ENCODE measurements at places on chromosomes 3 and 15. TPM values are rescaled to one million over a fixed set of nuclear protein-coding genes. Genes with fewer than 3 reads are reported as not detected.

Gene AQR
- total RNA-seq, result 24.6 TPM

Gene MAGEL2
- total RNA-seq, result not detected

Gene SLC6A11
- total RNA-seq, result not detected

Gene TRH
- total RNA-seq, result under 0.01 TPM

GRCh38 chr3:136350132-136350531 lies 100.0 kb downstream of the PCCB start:
- DNase-seq, result peak; percentile 86

DNA sequence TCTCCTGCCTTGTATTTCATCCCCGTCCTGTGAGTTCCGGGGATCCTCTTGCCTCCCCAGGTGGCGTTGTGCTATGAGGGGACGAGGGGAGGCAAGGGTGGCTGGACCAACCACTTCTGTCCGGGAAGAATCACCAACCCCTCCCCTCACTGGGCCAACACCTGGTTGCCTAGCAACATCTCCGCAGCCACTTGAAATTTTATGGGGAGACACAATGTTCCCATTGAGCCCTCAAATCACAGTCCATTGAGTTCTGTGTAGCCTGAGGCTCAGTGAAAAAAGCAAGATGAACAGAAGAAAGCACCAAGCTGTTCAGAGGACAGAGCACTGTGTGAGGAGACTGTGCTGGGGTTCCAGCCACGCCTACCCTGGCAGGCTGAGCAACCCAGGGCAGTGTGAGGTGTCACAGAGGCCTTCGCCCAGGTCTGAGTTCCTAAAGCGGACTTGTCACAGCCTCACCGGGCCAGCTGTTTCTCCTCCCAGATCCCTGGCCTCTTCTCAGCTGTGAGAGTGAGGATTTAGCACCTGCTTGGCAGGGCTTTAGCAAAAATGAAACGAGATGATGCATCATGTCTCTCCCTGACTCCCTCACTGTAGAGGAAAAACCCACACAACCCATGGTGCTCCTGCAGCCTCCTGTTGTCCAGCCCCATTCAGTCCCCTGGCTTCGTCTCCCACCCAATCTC lies 76.8 kb downstream of the ATP2B2 start:
- DNase-seq, result no peak

Gene FHIT
- 3.3 TPM for total RNA-seq

Gene STXBP5L
- not detected for total RNA-seq

Gene ARHGEF26
- 3.6 TPM for total RNA-seq

DNA sequence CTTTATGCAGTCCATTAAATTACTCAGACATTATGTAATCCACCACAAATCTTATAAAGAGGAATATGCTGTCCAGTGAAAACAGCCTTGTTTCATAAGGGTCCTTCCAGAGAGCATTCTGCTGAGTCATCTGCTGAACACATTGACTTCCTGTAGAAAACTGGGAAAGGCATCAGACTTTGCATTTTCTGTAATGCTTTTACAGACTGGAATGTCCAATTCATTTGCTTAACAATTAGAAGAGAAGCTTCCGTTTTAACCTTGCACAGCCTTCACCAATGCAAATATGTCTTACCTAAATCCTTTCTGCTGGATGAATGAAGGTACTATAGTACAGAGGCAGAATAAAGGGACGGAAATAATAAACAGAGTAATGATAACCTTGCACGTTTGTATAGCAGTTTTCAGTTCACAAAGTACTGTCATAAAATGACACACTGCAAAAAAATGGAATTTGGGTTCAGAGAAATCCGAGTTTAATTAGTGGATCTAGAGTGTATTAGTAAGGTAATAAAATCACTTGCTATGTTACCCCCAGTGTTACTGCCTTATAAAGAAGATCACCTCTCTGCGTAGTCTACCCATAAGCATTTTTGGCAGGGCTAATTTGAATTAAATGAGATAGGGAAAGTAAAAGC lies 301.5 kb downstream of the PYDC2 start:
- no peak for DNase-seq

DNA sequence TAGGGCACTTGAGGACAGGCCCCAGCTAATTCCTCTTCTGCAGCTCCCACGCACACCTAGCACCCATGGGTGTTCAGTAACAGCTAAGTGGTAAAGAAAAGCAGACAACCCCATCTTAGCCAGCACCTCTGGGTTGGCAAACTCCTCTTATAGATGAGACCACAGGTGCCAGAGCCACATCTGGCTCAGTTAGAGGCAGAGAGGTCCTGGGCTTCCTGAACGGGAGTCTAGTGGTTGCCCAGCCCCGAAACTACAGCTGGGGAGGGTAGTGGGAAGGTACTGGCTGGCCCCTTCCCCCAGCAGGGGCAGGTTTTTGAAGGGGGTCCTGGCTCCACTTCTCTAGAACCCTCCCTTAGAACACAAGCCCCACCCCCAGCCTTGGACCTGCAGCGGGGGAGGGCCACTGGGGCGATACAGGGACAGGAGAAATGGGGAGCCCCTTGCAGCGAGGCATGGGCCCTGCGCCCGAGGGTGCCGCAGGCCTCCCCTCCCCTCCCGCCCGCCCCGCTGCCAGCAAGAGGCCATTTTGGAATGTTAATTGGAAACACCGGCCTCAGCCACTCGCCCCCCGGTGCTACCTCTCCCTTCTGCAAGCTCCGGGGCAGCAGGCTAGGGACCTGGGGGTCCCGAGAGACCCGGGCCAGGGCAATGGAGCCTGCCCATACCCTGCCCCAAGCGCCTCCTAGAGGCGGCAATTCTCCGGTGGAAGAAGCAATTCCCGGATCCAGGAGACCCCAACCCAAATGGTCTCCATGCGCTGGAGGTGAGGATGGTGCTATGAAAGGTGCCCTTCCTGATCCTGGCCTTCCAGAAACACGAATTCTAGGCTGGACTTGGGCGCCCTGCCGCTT lies 1.5 kb downstream of the DUSP7 start:
- peak; percentile 92 for DNase-seq

Gene NOX5
- 0.36 TPM for total RNA-seq

DNA sequence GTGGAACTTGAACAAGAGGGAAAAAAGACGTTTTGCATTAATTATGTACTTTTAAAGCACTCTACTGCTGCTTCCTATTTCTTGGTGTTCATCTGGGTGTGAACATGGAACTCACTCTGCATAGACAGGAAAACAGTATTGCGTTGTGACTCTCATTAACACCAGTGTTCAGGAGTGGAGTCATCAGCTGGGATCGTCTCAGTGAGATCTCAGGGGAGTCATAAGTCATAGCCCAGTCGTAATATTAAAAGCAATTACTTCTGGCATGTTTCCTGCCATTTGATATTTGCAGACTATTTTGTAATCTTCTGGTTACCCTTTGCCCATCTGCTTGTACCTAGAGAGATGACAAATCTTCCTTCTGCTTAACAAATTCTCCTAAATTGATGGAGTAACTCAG lies 462.0 kb upstream of the ATP11B start:
- no peak for DNase-seq

GRCh38 chr3:35908366-35909232 lies 269.3 kb downstream of the ARPP21 start:
- DNase-seq, result no peak

Gene PLA1A
- under 0.01 TPM for total RNA-seq

GRCh38 chr3:133137042-133137996 lies 99.1 kb downstream of the TMEM108 start:
- DNase-seq, result no peak

Gene CHRFAM7A
- total RNA-seq, result 0.72 TPM

Gene MINDY2
- 19.9 TPM for total RNA-seq

DNA sequence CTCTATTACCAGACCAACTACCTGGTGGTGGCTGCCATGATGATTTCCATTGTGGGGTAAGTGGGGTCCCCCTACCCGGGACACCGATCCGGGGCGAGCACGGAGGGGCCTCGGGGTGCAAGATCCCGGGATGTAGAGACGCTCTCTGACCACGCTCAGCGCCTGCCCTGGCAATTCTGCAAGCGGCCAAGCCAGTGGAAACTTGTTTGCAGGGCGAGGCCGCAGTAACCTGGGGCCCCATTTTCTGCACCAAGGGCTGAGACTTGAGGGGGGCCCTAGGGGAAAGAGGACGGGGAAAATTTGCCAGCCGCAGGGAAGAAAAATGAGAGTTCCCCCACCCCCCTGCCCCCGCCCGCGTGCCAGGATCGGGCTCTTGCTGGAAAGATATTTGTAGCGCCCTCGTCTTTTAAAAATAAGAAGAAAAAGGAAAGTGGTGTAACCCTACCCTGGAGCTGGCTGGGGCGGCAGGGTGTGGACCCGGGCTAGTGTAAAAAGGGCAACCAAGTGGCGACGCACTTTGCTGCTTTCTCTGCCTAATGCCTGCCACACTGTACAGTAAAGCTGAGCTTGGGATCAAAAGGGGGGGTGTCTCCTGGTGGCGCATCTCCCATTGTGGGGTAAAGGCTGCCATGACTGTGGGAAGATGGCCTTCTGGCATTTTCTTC lies 563 bp downstream of the ARL6IP5 start:
- peak; percentile 77 for DNase-seq

DNA sequence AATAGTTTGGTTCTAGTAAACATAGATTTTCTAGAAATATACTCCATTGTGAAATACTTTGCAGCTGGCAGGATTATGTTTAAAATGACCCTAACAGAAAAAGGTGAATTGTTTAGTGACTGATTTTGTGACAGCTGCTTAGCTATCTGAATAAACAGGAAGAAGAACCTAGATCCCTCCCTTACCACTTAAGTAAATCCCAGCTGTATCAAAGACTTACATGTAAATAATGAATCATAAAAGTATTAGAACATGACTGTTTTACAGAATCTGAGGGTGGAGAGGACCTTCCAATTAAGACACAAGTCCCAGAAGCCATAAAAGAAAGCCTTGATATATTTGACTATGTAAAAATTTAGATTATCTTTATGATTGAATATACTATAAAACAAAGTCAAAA lies 15.9 kb downstream of the SLC49A4 start:
- DNase-seq, result no peak

DNA sequence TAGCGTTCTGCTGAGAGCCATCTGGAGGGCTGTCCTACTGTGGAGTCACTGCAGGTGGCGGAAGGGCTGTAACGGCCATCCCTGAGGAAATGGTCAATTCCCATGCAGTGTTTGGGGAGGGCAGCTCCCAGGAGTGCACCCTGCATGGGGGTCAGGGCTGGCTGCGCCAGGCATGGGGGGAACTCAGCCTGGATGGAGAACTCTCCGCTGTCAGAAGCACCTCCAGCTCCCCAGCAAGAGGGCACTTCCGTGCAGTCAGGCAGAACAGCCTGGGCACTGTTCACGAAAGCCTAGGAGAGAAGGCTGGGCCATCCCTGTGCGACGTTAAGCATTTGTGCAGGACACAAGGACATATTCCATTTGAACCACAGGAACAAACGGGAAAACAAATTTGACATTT lies 105.2 kb downstream of the LRIG1 start:
- DNase-seq, result no peak

DNA sequence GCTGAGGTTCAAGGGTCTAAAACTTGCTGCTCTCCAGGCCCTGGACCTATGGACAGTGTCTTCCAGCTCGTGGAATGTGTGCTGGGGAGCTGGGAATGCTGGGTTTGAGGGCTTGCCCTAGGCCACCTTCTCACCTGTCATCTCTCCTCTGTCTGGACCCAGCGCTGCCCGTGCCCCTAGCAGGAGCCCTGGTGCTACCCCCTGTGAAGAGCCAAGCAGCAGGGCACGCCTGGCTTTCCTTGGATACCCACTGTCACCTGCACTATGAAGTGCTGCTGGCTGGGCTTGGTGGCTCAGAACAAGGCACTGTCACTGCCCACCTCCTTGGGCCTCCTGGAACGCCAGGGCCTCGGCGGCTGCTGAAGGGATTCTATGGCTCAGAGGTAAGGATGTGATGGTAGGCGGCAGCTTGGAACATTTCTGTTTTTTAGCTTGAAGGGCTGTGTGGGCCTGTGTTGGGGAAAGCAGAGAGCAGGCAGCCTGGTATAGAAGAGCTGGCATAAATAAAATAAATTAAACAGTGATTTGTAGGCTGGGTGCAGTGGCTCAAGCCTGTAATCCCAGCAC lies 5.1 kb downstream of the CHRD start:
- peak; percentile 70 for DNase-seq

- peak; percentile 88 for DNase-seq
Measured at GRCh38 chr3:124780761-124781475, 50.7 kb downstream of the UMPS start.

Gene FEZF2
- not detected for total RNA-seq

GRCh38 chr3:48157950-48158376 lies 30.3 kb downstream of the CDC25A start:
- peak; percentile 77 for DNase-seq

GRCh38 chr3:140972833-140973232 lies 31.2 kb downstream of the SLC25A36 start:
- no peak for DNase-seq

DNA sequence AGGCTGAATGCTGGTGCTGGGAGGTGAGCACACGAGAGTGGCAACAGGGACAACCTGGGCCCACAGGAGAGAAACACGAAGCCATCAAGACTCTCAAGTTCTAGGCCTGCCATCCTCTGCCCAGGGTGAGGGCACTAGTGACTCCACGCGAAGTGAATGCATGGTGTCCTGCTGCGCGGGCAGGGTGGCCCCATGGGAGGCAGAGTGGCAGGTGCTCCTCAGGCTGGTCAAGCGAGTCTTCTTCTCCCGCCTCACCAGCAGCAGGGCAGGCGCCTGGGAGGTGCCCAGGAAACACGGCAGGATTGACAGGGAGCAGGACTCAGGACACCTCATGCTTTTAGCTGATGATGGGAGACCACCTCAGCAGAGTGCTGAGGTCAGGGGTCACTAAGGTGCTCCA lies 26.9 kb downstream of the STIMATE start:
- DNase-seq, result peak; percentile 58

Gene TRNT1
- total RNA-seq, result 22.4 TPM

DNA sequence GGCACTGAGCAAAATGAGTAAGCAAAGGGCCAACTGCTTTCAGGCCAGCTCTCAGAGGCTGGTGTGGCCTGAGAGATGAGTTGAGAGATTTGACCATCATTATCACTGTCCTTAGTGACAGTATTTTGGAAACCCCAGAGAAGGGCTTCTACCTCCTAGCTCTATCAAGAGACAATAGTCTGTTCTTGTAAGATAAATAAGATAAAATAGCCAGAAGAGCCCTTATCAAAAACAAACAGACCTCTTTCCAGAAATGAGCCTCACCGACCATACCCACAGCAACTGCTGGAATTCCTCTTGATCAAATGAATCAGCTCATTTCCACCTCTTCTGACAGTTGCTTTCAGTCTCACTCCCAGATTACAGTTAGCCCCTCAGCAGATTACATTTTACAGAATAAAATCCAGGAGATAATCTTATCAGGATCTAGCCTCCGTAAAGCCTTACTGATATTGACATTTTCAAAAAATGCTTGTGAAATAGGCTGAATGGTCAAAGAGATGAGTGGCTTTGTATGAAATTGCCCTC lies 4.5 kb downstream of the HDC start:
- DNase-seq, result no peak

Gene ALS2CL
- 1.1 TPM for total RNA-seq

GRCh38 chr3:187519428-187519890 lies 150.7 kb downstream of the SST start:
- DNase-seq, result no peak

DNA sequence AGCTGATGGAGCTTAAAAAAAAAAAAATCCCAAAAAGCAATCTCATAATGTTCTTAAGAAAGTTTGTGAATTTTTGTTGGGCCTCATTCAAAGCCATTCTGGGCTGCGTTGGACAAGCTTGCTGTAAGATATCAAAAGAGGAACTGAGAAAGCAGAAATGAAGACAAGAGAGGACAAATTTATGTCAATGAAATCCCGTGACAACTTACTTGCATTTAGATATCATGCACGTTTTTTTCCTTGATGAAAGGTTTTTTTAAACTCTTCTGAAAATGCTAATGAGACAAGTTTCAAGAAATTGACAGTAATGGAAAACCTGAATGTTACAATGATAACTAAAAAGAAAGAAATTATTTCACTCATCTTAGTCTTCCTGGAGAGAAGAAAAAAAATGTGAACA lies 662.9 kb downstream of the SQOR start:
- DNase-seq, result no peak

Gene VPS18
- 55.4 TPM for total RNA-seq

Measured in osteoblast (primary cell).